ENCODE measurements at places on chromosomes 2 and 18.

DNA sequence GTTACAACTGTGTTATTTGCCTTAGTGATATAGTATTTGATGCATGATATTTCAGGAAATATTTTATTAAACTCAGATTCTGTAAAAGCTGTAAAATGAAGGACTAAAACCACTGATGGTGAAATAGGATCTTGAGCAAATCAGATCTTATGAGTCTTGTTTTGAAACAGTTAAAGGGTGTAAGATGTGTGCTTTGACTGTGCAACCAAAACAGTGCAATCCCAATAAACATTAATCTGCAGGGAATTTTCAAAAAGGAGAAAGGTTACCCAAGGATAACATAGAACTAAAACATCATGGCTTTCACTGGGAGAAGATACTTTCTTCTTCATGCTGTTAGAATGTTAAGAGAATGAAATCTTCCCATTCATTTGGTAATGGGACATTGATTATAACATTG lies 378.7 kb downstream of the PARD3B start:
- DNase-seq: no peak

DNA sequence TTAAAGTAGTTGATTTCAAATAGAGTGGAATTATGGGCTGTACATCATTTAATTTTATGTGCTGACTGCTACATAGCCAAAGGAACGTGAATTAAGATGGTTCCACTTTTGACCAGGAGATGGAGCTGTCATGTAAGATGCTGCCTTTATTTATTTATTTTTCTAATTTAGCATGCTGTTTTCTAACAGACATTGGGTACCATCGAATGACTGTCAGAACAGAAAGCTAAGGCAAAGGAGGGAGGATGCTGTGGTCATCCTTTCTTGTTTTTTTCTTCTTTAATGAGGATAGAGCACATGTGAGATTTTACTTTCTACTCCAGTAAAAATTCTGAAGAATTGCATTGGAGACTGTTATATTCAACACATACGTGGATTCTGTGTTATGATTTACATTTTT lies at the start of gene SCN2A:
TSS of gene SCN2A (plus strand) at position 185 of the 400 bp plus-strand sequence. CDS start 56,410 bp downstream, outside the sequence.
- DNase-seq: no peak

DNA sequence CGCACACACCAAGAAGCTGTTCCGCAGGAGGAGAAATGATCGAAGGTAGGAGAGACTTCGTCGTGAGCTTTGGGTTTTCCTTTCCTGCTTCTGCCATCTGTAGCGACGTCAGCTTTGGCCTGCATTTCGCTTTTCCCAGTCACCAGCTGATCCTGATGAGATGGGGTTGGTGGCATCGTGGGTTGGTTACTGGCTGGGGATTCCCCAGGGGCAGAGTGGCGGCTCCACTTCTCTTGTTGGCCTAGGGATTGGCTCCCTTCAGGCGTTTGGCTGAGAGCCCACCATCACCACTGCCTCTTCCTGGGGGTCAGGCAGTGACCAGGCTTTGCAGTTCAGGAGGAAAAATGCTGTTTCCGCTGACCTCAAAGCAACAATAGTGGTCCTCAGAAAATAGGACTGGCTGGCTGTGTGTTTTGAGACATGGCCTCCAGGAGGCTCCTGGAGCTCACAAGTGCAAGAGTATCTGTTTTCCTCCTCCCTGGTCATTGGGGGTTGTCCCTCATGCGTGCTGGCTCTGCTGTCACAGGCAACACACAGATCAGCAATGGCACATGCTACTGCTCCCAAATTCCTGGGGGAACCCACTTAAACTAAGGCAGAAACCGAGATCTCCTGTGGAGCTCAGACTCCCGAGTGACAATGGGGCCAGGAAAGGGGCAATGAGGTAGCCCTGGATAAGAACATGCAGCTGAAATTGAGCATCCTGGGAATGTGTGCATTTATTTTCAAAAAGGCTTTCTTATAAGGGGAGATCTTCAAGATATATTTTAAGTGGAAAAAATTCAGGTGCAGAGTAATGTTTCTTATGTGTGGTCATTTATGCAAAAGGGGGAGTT lies 173.0 kb downstream of the CTIF start:
- DNase-seq: no peak

- no peak for DNase-seq
These were observed 47.8 kb upstream of the RNF103 start for GRCh38 chr2:86671337-86671981.

DNA sequence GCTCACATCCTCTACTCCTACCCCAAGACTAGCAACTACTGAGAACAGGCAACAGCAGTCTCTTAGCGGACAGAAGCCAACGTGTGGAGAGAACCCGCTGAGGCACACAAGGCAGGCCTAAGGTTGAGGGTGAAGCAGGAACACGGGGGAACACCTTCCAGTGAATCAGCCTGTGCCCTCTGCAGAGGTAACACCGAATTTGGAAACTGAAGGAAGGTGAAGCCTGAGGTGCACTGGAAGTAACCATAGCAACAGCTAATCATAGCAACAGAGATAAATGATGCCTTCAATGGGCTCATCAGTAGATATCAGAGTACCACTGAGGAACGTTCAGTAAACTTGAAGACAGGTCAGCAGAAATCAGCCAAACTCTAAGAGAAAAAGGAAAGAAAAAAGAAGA lies 43.3 kb downstream of the OSBPL1A start:
- DNase-seq: no peak

- DNase-seq: no peak
These were observed 32.6 kb upstream of the APCDD1 start for GRCh38 chr18:10421859-10422258.

GRCh38 chr2:160292225-160292624 lies 92.2 kb upstream of the ITGB6 start:
- DNase-seq: no peak

All from ovary (tissue), 10 donors.